ENCODE measurements at places on chromosomes 2 and 18. TPM values are rescaled to one million over a fixed set of nuclear protein-coding genes. Genes with fewer than 3 reads are reported as not detected.

Gene NPPC
- not detected for total RNA-seq

Gene LOXHD1
- not detected for total RNA-seq

DNA sequence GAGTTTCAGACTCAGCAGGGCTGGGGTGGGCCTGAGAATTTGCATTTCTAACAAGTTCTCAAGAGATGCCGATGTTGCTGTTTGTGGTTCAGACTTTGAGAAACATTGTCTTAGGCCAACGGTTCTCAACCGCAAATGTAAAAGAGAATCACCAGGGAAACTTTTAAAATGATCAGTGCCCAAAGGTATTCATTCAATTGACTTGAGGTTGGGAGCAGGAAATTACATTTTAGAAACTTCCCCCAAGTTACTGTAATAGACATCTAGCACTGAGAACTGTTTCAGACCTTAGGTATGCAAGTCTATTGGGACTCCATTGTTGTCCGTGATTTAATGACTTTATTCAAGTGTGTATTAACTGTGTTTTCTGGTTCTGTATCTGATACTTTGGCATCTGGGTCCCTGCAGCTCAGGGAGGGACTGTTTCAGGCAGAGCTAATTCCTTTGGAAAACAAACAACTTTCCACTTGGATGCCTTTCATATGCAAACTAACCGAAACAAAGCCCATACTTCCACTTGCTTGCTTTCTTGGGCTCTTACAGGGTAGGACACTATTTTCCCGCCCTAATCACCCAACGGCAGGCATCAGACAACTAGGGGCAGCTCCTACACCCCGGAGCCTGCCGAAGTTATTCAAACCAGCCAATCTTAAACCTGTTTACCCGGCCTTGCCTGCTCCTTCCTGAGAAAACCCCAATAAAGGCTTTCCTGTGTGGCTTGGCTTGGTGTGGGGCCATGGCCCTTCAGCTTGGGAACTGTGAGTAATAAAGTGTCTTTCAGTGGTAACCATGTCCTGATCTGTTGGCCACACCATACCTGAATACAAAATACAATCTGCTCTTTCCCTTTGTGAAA lies 97.6 kb downstream of the POLE4 start:
- no peak overlapping the region for H3K4me3 ChIP-seq
- H3K4me1 ChIP-seq = no peaks in the 10 kb centered on the region
- H3K27ac ChIP-seq = no peak overlapping the region
- DNase-seq = no peak
- H3K27me3 ChIP-seq = no peaks in the 10 kb centered on the region
- no peaks in the 10 kb centered on the region for H3K36me3 ChIP-seq

Gene KIF5C
- 2.6 TPM for total RNA-seq

Gene KLHL14
- 46.5 TPM for total RNA-seq

DNA sequence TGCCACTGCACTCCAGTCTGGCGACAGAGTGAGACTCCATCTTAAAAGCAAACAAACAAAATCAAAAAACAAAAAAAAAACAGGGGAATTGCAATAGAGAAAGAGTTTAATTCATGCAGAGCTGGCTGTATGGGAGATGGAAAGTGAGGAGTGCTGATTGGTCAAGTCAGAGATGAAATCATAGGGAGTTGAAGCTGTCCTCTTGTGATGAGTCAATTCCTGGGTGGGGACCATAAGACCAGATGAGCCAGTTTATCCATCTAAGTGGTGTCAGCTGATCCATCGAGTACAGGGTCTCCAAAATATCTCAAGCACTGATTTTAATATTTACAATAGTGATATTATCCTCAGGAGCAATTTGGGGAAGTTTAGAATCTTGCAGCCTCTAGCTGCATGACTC lies 45.3 kb downstream of the FRZB start:
- no peaks in the 10 kb centered on the region for H3K4me1 ChIP-seq
- H3K27ac ChIP-seq = no peak overlapping the region
- H3K36me3 ChIP-seq = no peaks in the 10 kb centered on the region
- peaks cover 10% of the 10 kb centered on the region for H3K27me3 ChIP-seq
- H3K4me3 ChIP-seq = no peak overlapping the region
